Activated CD4-positive, alpha-beta T cell treated with anti-CD3 and anti-CD28 coated beads, Interleukin-2, amount 50 U/mL, for 24 hours (primary cell): ENCODE measurements at places on chromosomes 11 and 22.

DNA sequence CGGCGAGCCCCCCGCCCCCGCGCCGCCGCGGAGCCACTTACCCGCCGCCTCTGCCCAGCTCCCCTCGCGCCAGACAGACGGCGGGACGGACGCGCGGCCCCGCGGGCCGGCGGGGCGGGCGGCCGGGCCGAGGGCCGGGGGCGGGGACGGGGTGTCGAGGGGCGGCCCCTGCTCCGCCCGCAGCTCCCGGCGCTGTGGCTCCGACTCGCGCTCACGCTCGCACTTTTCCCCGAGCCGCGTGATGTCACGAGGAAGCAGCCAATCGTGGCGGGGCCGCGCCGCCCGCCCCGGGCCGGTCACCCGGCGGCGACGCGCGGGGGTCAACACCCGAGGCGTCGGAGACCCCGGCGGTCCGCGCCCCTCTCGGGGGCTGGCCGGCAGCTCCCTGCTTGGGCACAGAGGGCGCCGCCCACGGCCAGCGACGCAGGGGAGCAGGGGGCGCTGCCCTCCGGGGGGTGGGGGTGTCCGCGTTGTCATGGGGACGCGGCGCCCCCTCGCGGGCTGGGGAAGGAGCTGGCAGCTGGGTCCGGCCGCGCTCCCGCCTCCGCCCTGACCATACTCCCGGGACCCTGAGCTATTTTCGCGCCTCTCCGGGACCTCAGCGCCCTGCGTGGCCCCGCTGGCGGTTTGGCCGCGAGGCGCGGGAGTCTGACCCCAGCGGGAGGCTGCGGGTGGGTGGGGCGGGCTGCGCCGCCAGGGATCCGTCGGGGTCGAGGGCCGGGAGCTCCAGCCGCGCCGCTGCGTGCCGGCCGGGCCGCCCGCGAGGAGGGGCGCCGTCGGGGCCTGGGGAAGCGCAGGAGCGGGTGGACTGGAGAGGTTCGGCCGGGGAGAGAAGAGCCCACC is at the start of gene CHRM4:
Gene CHRM4, minus strand, starts transcription at position 199 of the 843 bp plus-strand sequence. CDS start 5,219 bp downstream, outside the sequence.
- DNase-seq = no peak

DNA sequence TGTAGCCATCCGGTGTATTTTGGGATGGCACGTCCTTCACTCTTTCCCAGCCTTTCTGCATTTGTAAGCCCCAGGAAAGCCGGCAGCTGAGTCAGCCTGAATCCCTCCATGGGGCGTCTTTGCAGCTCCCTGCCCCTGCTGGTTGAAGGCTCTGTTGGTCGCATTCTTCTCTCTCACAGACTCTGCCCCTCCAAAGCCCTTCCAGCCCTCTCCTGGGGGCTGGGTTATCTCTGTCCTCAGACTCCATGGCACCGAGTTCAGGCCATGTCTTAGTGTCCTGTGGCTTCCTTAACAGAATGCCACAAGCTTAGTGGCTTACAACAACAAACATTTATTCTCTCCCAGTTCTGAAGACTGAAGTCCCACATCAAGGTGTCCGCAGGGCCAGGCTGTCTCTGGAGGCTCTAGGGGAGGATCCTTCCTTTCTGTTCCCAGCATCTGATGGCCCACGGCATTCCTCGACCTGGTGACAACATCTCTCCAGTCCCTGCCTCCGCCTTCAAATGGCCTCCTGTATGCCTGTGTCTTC is 62.2 kb downstream of the BCR start:
- no peak for DNase-seq

- DNase-seq = no peak
Observed at GRCh38 chr11:125263268-125263790, 98.8 kb downstream of the PKNOX2 start.

DNA sequence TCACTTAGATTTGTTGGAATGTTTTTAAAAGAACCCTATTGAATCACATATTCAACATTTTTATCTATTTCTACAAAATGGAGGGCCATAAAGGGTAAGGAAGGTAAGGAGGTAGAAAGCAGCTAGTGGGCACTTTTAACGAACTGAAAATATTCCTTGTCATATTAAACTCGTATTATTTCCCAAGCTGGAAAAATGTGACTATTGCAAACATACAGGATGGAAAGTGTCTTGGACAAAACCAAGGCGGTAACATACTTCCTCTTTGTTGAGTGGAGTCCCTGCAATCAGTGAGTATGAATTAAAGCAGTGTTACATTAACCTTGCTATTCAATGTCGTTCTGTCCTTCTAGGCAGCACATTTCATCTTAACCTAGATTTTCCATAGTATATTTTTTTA is 165.6 kb downstream of the RCN1 start:
- DNase-seq = no peak

GRCh38 chr11:37946155-37946766 is 1348.2 kb upstream of the RAG2 start:
- DNase-seq = no peak

DNA sequence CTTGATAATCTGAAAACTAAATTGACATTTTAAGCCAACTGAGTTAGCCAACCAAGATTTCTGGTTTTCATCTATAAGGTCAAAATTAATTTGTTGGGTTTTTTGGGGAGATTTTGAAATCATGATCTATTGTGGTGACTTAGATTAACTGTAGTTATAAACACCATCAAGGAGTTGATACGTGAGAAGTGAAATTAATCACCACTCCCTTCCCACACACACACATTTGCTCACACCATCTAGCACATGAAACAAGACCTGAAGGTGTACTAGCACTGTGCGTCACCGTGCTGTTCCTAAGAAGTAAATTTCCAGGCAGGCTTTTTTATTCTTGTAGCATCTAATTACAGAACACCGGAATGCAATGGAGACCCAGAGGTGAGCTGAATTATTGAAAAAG is 2.1 kb downstream of the OR5B21 start:
- no peak for DNase-seq

DNA sequence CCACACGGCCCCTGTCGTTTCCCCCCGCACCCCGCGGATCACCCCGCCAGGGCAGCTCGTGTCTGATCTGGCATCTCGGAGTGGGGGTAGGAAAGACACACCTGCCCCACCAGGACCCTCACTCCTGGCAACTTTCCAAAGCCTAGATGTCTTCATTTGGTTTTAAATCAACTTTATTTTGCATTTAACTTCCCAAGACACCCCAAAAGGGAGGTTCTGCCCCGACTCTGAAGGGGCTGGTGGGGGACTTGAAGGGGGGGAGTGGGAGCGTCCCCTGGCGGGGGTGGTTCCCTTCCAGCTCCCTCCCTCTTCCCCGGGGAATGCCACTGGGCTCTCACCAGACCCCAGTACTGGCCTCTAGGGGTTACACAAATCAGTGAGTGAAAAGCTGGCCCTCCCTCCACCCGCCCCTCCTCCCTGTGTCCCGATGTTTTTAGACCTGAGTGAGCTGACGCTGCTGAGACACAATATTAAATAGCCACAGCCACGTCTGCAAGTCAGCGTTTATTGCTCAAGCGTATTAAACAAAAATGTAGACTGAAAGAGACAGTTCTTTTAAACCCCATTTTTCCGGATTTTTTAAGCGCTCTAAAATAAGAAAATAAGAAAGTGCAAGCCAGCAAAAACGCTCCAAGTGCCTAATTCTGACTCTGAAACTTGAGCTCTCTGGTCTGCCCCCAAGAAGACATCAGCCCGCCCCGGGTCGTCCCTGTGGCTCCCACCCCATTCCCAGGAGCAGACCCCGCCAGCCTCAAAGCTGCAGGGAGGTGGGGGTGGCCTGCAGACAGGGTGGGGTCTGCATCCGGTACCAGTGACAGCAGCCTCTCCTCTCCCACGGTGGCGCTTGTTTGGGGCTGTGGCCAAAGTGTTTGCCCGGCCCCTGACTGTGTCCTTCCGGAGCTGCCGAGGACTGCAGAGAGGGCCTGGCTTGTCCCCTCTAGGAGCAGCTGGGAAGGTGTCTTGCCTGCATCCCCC is 1.1 kb upstream of the TTLL8 start:
- DNase-seq = no peak

- DNase-seq = no peak
Observed at GRCh38 chr11:113419454-113420003, 31.9 kb downstream of the ANKK1 start.

- DNase-seq = no peak
Observed at GRCh38 chr11:62166371-62166770, 23.6 kb upstream of the SCGB1D1 start.

DNA sequence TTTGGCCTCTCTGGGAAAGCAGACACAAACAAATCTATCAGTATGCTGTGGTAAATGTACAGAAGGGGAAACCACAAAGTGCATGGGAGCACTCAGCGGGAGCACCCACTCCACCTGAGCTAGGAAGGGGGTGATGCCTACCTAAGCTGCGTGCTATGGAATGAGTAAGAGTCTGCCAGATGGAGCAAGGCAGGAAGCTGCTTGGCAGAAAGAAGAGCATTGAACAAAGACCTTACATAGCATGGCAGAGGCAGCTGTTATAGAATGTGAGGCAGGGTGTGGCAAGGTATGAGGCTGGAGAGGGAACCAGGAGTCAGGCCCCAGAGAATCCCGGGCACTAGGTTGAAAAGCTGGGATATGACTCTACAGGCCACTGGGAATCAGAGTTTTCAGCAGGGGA is 13.8 kb upstream of the MTFP1 start:
- DNase-seq = no peak

DNA sequence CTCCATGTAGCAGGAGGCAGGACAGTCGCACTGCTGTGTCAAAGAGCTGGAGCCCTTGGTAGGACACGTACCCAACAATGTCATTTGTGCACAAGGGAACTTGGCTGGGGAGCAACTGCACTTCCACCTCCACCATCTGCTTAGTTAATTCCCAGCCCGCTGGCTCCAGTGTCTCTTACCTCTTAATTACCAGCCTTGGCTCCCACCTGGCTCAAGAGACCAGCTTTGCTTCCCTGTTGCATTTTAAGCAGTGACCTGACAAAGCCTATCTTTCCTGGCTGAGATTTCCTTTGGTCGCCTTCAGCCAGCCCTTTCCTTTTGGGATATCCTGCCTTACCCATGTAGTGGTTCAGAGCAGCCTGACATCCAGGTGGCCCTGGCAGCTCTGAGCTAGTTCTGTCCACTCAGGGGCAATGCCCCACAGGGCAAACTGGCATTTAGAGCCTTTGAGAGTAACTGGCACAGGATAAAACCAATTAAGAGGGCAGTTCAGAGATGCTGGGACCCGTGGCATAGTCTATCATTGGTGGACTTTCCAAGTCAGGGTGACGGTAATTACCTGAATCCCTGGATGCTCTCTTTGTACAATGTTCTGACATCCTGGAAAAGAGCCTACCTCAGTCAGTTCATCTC is 212.6 kb upstream of the SORL1-AS1 start:
- no peak for DNase-seq

- DNase-seq = no peak
Observed at GRCh38 chr22:44288913-44289312, 23.8 kb downstream of the SHISAL1 start.

- DNase-seq = peak; percentile 18
Observed at GRCh38 chr11:119093942-119094815, 7.5 kb downstream of the DPAGT1 start.

DNA sequence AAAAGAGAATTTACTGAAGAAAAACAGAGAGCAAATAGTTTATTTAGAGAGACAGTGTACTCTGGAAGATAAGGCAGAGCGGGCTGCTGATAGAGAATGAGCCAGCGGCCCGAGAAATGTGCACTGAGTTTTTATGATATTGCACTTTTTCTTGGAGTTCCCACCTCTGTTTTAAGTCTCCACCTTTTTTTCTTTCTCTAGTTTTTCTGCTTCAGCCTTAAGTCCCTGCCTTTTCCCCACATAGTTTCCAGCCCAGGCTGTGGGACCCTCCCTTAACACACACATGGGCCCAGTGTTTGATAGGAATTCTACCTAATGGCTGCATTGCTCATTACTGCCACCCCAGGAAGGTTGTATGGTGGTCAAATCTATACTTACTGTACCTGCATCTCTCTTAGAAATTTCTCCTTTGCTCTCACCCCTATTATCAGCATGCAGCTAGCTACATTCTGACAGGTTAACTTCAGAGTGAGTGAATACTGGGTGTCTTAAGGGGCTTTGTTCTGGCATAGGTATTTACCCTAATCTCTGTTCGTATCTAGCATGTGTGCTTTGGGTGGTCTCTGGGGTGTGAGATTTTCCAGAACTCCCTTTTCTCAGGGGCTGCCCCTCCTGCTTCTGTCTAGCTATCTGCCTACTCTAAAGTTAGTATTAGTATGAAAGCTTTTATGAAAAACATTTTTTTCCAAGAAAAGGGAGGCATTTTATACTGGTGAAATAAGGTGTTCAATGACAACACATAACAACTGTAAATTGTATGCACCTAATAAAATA is 127.3 kb upstream of the TOP3B start:
- no peak for DNase-seq

GRCh38 chr11:129417458-129417857 is 41.8 kb downstream of the BARX2 start:
- no peak for DNase-seq

GRCh38 chr11:116314006-116314405 is 458.8 kb downstream of the BUD13 start:
- no peak for DNase-seq

- DNase-seq = no peak
Observed at GRCh38 chr11:47154616-47155570, 21.8 kb downstream of the ARFGAP2 start.

- no peak for DNase-seq
Observed at GRCh38 chr22:24500277-24500820, 5.2 kb downstream of the UPB1 start.
